NAMALWA (cell line): ENCODE measurements at places on chromosomes 2 and 18.

DNA sequence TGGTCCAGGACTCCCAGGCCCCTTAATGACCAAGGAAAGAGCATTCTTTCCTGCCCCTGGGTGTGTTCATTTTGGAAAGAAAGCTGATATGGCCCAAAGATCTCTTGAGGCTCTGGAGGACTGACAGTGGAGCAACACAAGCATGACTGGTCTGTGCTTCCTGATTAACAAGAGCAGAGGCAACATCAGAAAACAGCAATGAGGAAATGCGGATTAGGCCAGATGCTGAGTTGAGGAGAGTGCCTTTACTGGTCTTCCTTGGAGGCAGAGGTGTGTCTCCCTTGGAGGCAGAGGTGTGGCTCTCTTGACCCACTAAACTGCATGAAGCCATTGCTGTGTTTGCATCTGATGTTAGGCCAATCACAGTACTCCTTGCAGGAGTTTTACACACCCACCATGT is 19.9 kb downstream of the IL36B start:
- no peak for DNase-seq

DNA sequence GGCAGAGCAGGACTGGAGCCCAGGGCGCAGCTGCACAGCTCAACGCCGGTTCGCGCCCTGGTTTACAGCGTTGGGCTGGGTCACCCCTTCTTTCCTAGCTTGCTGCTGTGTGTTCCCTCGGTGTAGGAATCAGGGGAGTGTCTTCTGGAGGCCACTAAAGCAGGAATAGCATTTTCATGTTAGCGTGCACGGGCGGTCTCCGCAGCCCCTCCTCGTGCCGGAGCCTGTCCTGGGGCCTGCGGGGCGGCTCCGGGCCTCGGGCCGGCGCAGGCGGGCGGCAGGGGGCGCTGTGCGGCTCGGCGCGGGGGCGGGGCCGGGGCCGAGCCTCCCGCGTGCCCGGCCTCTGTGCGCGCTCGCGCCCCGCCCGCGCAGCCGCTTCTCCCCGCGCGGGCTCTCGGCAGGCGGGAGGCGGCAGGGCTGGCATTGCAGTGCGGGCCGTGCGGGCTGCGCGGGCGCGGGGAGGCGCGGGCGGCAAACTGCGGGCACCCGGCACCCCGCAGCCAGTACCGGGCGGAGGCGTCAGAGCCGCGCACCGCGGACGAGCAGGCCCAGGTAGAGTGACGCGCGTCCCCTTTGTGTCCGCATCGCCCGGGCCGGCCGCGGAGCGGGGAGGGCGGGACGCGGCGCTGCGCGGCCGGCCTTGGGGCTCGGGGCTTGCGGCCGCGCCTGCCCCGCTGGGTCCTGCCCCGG is at the start of gene RNF144A:
RNF144A (plus strand) TSS at position 342 of the 690 bp plus-strand sequence. CDS start 79,515 bp downstream, outside the sequence.
- DNase-seq, result peak; percentile 60

- DNase-seq, result no peak
Observed at GRCh38 chr2:235546436-235546835, 52.6 kb downstream of the AGAP1 start.

DNA sequence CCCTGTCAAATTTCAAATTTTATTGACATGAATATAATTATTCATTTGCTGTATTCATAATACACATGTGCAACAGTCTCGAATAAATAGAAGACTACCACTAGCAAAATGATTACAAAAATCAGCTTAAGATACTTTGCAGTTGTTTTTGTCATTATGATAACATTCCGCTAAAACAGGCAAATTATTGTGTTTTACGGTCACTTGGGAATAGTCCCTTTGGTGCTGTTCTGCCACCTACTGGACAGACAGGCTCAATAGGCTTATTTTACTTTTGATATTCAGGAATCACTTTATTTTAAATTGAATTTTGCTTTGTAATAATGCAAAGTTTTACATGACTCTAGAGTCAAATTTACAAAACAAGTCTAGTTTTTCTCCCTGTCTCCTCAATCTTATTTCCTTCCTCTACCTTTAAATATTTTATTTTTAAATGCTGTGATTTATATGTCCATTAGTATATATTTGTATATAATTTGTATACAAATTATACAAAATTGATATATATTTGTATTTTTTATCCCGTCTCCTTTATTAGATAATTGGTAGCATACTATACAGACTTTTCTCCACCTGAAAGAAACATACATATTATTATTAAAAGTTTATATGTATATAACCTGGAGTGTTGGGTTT is 456.3 kb downstream of the DLGAP1 start:
- peak; percentile 57 for DNase-seq

- no peak for DNase-seq
Observed at GRCh38 chr18:58566556-58567292, 62.2 kb downstream of the ALPK2 start.

GRCh38 chr2:233468047-233468740 is 98.4 kb downstream of the USP40 start:
- DNase-seq, result no peak

GRCh38 chr18:48470484-48471180 is 61.4 kb upstream of the ZBTB7C start:
- DNase-seq, result no peak

DNA sequence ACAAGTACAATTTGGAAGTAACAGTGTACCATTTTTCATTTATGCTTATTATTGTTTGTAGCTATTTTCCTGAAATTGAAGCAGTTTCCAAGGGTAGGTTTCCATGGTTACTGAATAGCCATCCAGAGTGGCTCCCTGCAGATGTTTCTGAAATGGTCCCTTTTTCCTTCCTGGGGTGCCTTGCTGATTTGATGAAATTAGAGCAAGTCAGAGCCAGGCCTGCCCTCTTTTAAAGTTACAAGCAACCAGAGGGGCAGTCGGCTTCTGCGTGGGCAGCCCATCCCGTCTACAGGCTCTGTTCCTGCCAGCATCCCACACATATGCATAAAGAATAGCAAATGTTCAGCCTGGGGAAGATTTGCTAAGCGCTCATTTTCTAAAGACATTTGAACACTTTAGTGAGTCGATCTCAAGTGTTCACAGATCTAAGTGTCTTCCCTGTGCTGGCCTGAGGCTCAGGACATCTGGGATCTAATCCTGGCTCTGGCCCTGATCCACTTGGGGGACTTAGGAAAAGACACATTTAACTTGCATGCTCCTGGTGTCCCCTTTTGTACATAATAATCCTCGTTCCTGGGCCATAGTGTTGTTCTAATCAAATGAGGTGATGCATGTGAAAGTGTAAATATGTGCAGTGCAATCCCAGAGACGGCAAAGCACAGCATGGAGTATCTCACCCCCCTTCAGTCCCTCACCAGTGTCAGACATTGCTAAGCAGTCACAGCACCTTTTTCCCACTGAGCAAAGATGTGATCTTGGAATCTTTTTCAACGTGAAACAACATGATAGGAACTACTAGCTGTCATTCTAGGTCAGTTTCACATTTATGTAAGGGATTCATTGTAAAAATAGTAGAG is 92.2 kb downstream of the STPG4 start:
- DNase-seq, result no peak

DNA sequence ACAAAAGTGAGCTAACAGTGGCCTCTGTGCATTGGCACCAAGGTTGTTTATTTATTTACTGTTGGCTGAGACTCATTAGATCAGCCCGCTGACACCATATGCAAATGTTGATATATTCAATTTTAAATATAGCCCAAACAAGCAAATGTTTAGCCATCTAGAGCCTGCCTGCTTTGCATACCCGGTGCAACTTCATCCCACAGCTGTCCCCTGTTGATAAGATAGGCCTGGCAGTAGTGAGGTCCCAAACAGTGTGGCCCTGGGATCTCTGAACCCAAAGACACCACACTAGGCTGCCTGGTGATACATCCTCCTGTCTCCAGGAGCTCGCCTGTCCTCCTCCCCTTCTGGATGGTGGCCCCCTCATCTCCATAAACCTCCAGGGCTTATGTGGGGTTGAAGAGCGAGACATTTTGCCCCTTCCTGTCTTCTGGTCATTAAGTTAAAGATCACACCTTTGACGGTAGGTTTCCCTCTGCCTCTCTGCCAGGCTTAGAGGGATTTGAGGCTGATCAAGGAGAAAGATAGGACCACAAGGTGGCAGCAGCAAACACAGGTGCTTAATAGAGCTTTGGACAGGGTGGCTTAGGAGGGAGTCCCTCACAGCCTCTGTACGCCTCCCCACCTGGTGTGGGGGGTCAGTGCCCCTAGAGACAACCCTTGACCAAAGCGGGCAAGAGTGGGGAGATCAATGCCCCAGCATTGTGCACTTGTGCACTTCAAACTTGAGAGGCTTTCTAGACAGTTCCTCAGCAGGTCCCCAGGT is 23.7 kb upstream of the MYO5B start:
- DNase-seq, result peak; percentile 72

DNA sequence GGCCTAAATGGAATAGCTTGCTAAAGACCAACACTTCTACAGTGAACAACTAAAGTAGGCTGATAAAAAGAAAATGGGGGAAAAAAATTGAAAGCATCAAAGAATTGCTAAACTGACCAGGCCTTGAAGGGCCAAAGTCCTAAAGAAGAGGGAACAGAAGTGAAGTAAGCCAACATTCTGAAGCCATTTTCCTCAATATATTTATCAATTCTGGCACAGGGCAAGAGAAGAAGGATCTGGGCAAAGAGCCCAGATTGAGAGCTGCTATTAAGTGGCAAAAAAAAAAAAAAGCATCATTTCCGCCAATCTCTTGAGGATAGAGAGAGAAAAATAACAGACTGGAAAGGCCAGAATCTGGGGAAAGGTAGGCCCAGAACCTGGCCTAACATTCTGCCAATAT is 25.7 kb downstream of the FANCL start:
- no peak for DNase-seq

GRCh38 chr2:188851311-188851710 is 122.9 kb upstream of the COL3A1 start:
- DNase-seq, result no peak
